ENCODE measurements at places on chromosomes 3 and 15.

- no peak for DNase-seq
These were observed 23.9 kb upstream of the AP4E1 start for GRCh38 chr15:50884540-50884939.

DNA sequence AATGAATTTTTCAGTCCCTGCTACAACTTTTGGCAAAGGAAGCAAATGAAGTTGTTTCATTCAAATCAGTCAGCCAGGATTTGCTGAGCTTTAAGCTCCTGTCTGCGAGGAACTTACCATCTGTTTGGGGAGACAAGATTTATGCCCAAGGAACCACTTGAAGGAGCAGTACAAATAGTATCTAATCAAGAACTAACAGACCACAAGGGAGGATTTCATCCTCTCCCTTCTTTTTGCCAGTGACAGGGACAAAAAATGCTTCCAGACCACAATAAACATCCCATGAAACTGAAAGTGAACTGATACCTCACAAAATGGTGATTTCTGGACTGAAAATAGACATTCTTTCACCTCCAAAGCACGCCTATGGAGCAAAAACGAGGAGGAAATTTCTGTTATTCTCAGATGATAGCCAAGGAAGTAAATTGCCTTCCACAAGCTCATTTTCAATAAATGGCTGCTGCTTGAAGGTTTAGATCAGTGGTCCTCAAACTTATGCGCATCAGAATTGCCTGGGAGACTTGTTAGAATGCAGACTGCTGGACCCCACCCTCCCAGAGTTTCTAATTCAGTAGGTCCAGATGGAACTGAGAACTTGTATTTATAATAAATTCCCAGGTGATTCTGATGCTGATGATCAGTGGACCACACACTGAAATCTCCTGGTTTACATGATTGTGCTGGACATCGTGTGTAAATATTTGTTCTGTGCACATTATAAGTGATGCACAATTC, 202.4 kb upstream of the GADL1 start:
- no peak for DNase-seq

GRCh38 chr3:173411375-173411973, 13.9 kb downstream of the NLGN1 start:
- DNase-seq, result no peak

- DNase-seq, result no peak
These were observed 73.9 kb downstream of the TRIM69 start for GRCh38 chr15:44810237-44810636.

All from activated CD4-positive, alpha-beta T cell treated with anti-CD3 and anti-CD28 coated beads, Interleukin-2, Interleukin-6, amounts not matched to agents 100 ng/mL and 50 ng/mL, durations not matched to agents 16 hours and 8 hours (primary cell).